Spinal cord (tissue), 10 donors: ENCODE measurements at places on chromosomes 2 and 18. TPM values are rescaled to one million over a fixed set of nuclear protein-coding genes. Genes with fewer than 3 reads are reported as not detected.

Gene BCL2
- total RNA-seq, result 14.4 TPM

DNA sequence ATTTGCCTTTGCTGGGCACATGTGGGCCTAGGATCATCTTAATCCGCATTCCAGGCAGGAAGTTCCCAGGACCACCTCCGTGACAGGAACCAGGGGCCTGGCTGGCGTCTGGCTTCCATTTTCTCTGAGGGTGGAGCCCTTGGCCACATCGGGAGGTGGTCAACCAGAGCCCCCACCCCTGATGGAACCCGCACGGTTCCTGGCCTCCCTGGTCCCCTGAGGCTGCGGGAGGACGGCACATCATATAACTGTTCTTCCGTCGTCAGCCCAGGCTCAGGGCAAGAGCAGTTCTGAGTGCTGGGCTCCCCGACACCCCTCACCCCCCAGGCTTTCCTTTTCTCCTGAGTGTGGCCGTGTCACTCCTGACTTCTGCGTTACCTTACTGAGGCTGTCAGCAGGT, 13.5 kb downstream of the ESPNL start:
- no peak for DNase-seq
- H3K36me3 ChIP-seq, result no peaks in the 10 kb centered on the region
- H3K4me1 ChIP-seq, result peaks cover 5% of the 10 kb centered on the region
- peaks cover 2% of the 10 kb centered on the region for H3K27me3 ChIP-seq
- no peak overlapping the region for H3K4me3 ChIP-seq
- H3K27ac ChIP-seq, result no peak overlapping the region

- H3K27me3 ChIP-seq, result no peaks in the 10 kb centered on the region
- no peaks in the 10 kb centered on the region for H3K36me3 ChIP-seq
- no peak overlapping the region for H3K27ac ChIP-seq
- no peak for DNase-seq
- H3K4me1 ChIP-seq, result no peaks in the 10 kb centered on the region
These were observed 16.5 kb downstream of the AFTPH start for GRCh38 chr2:64540615-64541014.

- no peak for DNase-seq
- H3K36me3 ChIP-seq, result peaks cover 52% of the 10 kb centered on the region
- no peaks in the 10 kb centered on the region for H3K27me3 ChIP-seq
These were observed 1.3 kb downstream of the CIAO1 start for GRCh38 chr2:96267159-96267971.

DNA sequence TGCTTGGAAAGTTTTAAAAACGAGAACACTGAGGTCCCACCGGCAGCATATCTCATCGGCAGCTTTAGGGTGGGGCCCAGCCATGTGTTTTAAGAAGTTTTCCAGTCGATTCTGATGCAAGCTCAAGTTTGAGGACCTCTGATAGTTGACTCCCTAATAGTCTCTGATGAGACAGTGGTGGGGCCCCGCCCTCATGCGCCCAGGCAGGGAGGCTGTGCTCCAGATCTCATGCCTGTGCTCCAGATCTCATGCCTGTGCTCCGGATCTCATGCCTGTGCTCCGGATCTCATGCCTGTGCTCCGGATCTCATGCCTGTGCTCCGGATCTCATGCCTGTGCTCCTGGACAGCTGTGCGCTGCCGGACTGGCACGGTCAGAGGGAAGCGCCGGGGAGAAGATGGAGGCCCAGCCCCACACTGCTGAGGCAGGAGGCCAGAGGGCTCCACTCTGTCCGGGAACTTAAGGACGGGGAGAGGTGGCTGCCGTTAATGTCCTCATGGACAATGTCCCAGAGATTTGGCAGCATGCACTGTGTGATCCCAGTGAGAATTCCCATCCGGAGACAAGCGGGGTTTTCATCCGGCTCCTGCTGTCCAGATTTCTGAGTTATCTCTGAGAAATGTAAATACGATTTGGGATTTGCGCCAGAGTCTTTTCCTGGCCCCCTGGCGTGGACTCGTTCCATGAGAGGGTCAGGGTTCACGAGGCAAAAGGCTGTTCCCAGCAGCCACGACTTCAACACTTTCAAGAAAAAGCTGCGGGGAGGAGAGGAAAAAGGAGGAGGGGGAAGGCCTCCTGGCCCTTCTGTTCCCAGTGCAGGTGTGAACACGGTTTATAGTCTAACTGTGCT, 9.4 kb upstream of the COLEC11 start:
- peak overlapping the region; percentile 64 for H3K27ac ChIP-seq
- peaks cover 15% of the 10 kb centered on the region for H3K4me1 ChIP-seq
- H3K27me3 ChIP-seq, result no peaks in the 10 kb centered on the region

Gene NEU4
- total RNA-seq, result 1.2 TPM

DNA sequence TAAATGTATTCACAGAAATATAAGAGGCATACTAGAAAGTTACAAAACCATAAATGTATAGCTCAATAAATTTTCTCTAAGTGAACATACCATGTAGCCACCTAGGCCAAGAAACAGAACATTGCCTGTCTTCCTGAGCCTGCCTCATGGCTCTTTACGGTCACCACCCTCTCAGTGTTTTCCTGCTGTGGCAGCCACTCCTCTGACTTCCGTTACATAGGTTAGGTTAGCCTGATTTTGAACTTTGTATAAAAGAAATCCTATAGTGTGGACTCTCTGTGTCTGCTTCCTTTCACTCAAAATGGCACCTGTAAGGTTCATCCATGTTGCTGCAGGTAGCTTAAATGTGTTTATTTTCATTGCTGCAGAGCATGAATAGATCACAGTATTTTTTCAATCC, 11.6 kb upstream of the ST3GAL5 start:
- H3K27ac ChIP-seq, result no peak overlapping the region
- H3K27me3 ChIP-seq, result no peaks in the 10 kb centered on the region
- peaks cover 28% of the 10 kb centered on the region for H3K4me1 ChIP-seq
- H3K36me3 ChIP-seq, result no peaks in the 10 kb centered on the region
- no peak for DNase-seq

DNA sequence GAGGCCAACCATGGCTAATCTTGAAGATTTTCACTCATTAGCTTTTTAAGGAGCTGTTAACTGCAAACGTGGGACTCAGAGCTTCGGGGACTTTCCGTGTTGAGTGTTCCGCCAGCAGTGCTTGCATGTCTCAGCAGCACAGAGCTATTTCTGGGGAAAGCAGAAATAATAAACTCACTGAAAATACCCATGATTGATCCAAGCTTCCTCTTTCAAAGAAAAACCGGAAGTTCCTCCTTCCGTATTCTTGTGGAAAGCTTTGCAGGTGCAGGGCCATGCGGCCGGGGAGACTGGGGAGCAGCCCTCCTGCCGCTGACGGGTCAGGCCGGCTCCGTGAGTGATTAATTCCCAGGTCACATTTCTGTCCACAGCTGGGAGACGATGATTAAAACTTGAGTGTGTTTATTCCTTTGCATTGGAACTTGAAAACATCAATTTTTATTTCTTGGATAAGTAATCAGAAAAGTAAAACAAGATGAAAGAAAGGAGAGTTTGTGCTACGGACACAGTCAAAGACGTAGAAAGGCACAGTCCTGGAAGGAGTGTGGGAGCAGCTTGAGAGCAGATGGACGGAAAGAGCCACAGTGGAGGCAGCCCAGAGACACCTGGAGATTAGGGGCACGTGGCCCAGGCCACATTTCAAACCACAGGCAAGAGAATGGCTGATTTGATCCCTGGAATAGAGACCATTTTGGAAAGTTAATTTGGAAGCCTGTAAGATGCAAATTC, 54.2 kb upstream of the CTDP1 start:
- no peak for DNase-seq
- H3K4me3 ChIP-seq, result no peak overlapping the region
- H3K27ac ChIP-seq, result no peak overlapping the region
- H3K27me3 ChIP-seq, result no peaks in the 10 kb centered on the region
- no peaks in the 10 kb centered on the region for H3K36me3 ChIP-seq

Gene TCF23
- total RNA-seq, result not detected

GRCh38 chr18:40413160-40413559, 1541.9 kb upstream of the PIK3C3 start:
- H3K4me1 ChIP-seq, result no peaks in the 10 kb centered on the region
- no peaks in the 10 kb centered on the region for H3K36me3 ChIP-seq
- H3K27me3 ChIP-seq, result no peaks in the 10 kb centered on the region
- no peak overlapping the region for H3K27ac ChIP-seq

Gene KHK
- 4.1 TPM for total RNA-seq

Gene CCDC68
- total RNA-seq, result 38.6 TPM

DNA sequence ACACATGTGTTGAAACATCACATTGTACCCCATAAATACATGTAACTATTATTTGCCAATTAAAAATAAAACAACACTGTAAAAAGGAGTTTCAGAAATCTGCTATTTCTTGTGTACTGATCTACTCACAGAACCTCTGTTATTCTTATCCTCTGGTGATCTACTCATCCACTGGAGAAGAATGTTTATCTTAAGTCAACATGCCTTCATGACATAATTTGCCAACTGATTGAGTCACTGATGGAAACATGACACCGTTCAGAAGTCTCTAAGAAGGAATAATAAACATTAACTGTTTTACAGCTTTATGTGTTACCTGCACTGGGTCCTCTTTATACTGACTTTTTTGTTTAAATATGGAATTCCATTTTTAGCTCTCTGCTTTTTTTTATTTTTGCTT, 555.2 kb downstream of the DCDC2C start:
- no peaks in the 10 kb centered on the region for H3K36me3 ChIP-seq
- H3K4me3 ChIP-seq, result no peak overlapping the region
- H3K4me1 ChIP-seq, result no peaks in the 10 kb centered on the region
- no peaks in the 10 kb centered on the region for H3K27me3 ChIP-seq
- no peak for DNase-seq

GRCh38 chr2:124983595-124983994, 958.5 kb downstream of the CNTNAP5 start:
- DNase-seq, result no peak
- no peak overlapping the region for H3K27ac ChIP-seq
- H3K4me1 ChIP-seq, result no peaks in the 10 kb centered on the region
- no peaks in the 10 kb centered on the region for H3K36me3 ChIP-seq
- no peaks in the 10 kb centered on the region for H3K27me3 ChIP-seq
- no peak overlapping the region for H3K4me3 ChIP-seq

- H3K4me3 ChIP-seq, result no peak overlapping the region
- H3K4me1 ChIP-seq, result no peaks in the 10 kb centered on the region
- H3K36me3 ChIP-seq, result no peaks in the 10 kb centered on the region
- DNase-seq, result no peak
These were observed 298.9 kb upstream of the TCF4 start for GRCh38 chr18:55886886-55887285.

- no peaks in the 10 kb centered on the region for H3K27me3 ChIP-seq
- no peaks in the 10 kb centered on the region for H3K36me3 ChIP-seq
- no peaks in the 10 kb centered on the region for H3K4me1 ChIP-seq
- DNase-seq, result no peak
- H3K4me3 ChIP-seq, result no peak overlapping the region
These were observed 250.9 kb downstream of the PTH2R start for GRCh38 chr2:208657468-208657867.

GRCh38 chr2:231923010-231923344, 3.2 kb downstream of the NPPC start:
- no peak overlapping the region for H3K4me3 ChIP-seq
- no peak for DNase-seq
- peaks cover 44% of the 10 kb centered on the region for H3K4me1 ChIP-seq
- H3K27me3 ChIP-seq, result peaks cover 37% of the 10 kb centered on the region
- H3K36me3 ChIP-seq, result peaks cover 11% of the 10 kb centered on the region

GRCh38 chr18:46426021-46426678, 230.9 kb downstream of the LOXHD1 start:
- H3K4me3 ChIP-seq, result no peak overlapping the region
- no peak overlapping the region for H3K27ac ChIP-seq
- peaks cover 7% of the 10 kb centered on the region for H3K36me3 ChIP-seq
- no peaks in the 10 kb centered on the region for H3K27me3 ChIP-seq
- no peak for DNase-seq

GRCh38 chr2:234446404-234447076, 50.3 kb downstream of the ARL4C start:
- no peak overlapping the region for H3K27ac ChIP-seq
- H3K27me3 ChIP-seq, result no peaks in the 10 kb centered on the region
- H3K4me3 ChIP-seq, result no peak overlapping the region
- no peak for DNase-seq

Gene ZNF804A
- 15.7 TPM for total RNA-seq

- no peak overlapping the region for H3K27ac ChIP-seq
- H3K4me3 ChIP-seq, result no peak overlapping the region
These were observed 270.1 kb downstream of the EIPR1 start for GRCh38 chr2:3107567-3107966.

DNA sequence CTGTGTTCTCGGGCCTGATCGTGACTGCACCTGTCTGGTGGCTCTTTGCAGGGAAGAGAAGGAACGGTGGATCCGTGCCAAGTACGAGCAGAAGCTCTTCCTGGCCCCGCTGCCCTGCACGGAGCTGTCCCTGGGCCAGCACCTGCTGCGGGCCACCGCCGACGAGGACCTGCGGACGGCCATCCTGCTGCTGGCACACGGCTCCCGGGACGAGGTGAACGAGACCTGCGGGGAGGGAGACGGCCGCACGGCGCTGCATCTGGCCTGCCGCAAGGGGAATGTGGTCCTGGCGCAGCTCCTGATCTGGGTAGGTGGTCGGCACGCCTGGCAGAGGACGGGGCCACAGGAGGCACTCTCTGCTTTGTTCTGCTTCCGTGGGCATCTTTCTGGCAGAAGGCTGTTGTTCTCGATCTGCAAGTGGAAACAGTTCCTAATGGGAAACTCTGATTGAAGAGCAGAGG, 48.0 kb downstream of the GBX2 start:
- H3K36me3 ChIP-seq, result peaks cover 31% of the 10 kb centered on the region
- H3K27ac ChIP-seq, result no peak overlapping the region
- peaks cover 19% of the 10 kb centered on the region for H3K4me1 ChIP-seq
- peak; percentile 58 for DNase-seq

- H3K4me3 ChIP-seq, result no peak overlapping the region
- DNase-seq, result no peak
- no peaks in the 10 kb centered on the region for H3K4me1 ChIP-seq
- no peaks in the 10 kb centered on the region for H3K36me3 ChIP-seq
- no peak overlapping the region for H3K27ac ChIP-seq
These were observed 62.8 kb upstream of the RNF152 start for GRCh38 chr18:61955644-61956043.

DNA sequence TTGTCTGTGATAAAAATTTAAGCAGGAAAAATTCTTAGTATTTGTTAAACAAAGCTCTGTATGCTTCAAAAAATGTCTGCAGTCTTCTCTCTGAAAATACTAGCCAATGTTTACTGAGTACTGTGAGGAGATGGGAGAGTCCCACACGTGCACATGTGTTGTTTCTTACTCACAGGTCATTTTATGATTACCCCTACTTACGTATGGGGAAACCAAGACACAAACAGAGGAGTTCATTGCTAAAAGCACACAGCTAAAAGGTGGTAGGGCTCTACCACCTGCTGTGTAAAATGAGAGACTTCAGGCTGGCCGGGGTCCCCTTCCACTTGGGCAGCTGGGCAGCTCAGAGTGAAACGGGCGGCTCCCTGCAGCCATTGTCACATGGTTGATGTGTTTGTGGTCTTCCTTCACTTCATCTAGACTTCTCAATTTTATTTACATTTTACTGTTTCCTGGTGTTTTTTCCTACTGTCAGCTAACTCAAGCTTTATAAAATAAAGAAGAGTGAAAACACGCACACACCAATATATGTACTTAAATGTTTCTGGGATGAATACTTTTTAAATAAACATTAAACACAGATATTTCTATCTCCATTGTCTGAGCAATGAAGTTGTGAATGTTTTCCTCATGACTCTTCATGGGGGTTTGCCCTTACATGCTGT, 71.2 kb downstream of the MBP start:
- no peak for DNase-seq
- H3K27me3 ChIP-seq, result no peaks in the 10 kb centered on the region
- peaks cover 24% of the 10 kb centered on the region for H3K4me1 ChIP-seq
- H3K27ac ChIP-seq, result no peak overlapping the region
- peaks cover 2% of the 10 kb centered on the region for H3K36me3 ChIP-seq

GRCh38 chr2:100222844-100223243, 80.5 kb upstream of the AFF3 start:
- no peak for DNase-seq
- H3K27ac ChIP-seq, result no peak overlapping the region
- no peaks in the 10 kb centered on the region for H3K4me1 ChIP-seq

Gene DNPEP
- total RNA-seq, result 25.6 TPM
